ENCODE measurements at places on chromosomes 1 and 21.

- no peak for DNase-seq
Observed at GRCh38 chr1:54894271-54894670, 7.3 kb upstream of the DHCR24 start.

GRCh38 chr1:147509786-147510395, 31.4 kb upstream of the BCL9 start:
- DNase-seq = no peak

GRCh38 chr1:47753808-47754207, 243.4 kb downstream of the TRABD2B start:
- DNase-seq = no peak

- peak; percentile 28 for DNase-seq
Observed at GRCh38 chr1:16396591-16396990, 29.5 kb downstream of the SZRD1 start.

- no peak for DNase-seq
Observed at GRCh38 chr1:212118167-212118871, 82.8 kb downstream of the DTL start.

DNA sequence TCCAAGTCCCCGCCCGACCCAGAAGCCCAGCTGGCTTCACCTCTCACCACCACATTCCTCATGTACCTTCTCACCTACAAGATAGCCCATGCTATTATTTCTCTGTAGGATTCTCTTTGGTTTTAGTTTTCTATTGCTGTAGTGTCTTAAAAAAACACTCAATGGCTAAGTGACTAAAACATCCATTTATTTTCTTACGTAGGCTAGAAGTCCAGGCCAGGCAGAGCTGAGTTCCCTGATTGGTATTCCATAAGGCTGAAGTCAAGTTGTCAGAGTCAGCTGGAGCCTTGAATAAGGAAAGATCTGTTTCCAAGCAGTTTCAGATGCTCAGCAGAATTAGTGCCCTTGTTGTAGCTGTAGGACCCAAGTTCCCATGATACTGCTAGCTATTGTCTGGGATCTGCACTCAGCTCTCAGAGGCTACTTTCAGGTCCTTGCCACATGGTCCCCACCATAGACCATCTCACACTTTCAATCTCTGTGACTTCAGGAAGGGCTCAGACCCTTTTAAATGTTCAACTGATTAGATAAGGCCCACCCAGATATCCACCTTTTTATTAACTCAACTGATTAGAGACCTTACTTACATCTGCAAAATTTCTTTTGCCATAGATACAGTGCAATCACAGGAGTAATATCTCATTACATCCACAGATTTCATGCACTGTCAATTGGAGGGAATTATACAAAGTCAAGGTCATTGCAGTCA, 371.0 kb downstream of the TGFB2 start:
- DNase-seq = no peak

All from NCI-H510A treated with DMSO at 0.1 percent for 48 hours (cell line).